Activated CD8-positive, alpha-beta T cell treated with anti-CD3 and anti-CD28 coated beads for 36 hours (primary cell): ENCODE measurements at places on chromosomes 1 and 21. TPM values are rescaled to one million over a fixed set of nuclear protein-coding genes. Genes with fewer than 3 reads are reported as not detected.

The SYCP1 gene
- total RNA-seq = not detected

The FABP3 gene
- 0.65 TPM for total RNA-seq

The SLC45A1 gene
- 0.16 TPM for total RNA-seq

The RGSL1 gene
- total RNA-seq = not detected

The ITGB2 gene
- total RNA-seq = 340 TPM

The FAM177B gene
- not detected for total RNA-seq

The TPTE gene
- total RNA-seq = not detected

The KIAA0040 gene
- total RNA-seq = 21.1 TPM

The ASAP3 gene
- total RNA-seq = 0.74 TPM

The DDAH1 gene
- total RNA-seq = 0.07 TPM
